Glomerular endothelial cell (primary cell): ENCODE measurements at places on chromosomes 5 and 9. TPM values are rescaled to one million over a fixed set of nuclear protein-coding genes. Genes with fewer than 3 reads are reported as not detected.

Gene DEPDC1B
- 1.0 and 3.4 TPM in 2 replicates for total RNA-seq

Gene FBN2
- total RNA-seq: 21.4 and 41.2 TPM in 2 replicates

Gene WDR38
- not detected in 2 replicates for total RNA-seq

Gene SCGB3A2
- not detected in 2 replicates for total RNA-seq

Gene ARID3C
- 0.29 TPM in 1 of 2 replicates, not detected in the other for total RNA-seq

Gene CTXN3
- not detected in 2 replicates for total RNA-seq

Gene OR1Q1
- not detected in 2 replicates for total RNA-seq

Gene EFCAB9
- not detected in 2 replicates for total RNA-seq
